ENCODE measurements at places on chromosomes 5 and 9. TPM values are rescaled to one million over a fixed set of nuclear protein-coding genes. Genes with fewer than 3 reads are reported as not detected.

DNA sequence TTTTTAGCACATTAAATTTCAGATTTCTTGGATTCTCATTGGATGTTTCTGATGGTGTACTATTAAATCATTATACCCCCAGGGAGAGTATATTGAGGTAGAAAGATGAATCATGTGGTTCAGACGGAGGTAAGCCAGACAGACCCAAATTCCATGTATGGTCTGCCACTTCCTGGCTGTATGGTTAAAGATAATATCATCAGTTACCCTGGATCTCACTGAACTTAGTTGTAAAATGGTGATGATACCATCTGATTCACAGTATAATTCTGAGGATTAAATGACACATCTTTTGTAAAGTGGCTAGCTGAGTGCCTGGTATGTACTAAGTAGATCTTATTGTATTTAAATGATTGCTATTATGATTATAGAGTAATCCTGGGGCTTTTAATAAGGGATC, 9.3 kb downstream of the SLC27A6 start:
- no peak for DNase-seq

- no peak for DNase-seq
These were observed 350.8 kb downstream of the EFNA5 start for GRCh38 chr5:107319901-107320300.

DNA sequence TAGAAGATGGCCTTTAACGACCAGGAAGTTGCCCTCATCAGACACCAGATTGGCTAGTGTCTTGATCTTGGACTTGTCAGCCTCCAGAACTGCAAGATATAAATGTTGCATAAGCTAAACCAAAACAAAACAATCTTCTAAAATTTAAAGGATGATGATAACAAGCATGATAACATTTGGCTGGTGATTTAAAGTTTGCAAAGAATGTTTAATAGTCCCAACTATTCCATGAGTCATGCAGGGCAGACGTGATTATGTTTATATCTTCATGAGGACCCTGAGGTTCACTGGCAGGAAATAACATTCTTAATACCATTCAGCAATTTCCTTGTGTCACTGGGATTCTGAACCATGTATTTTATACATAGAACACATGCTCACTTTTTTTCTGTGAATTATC, 319.8 kb downstream of the HCN1 start:
- no peak for DNase-seq

- no peak for DNase-seq
These were observed 202.6 kb downstream of the DCP2 start for GRCh38 chr5:113179156-113179555.

- DNase-seq, result no peak
These were observed 11.4 kb downstream of the ZBTB5 start for GRCh38 chr9:37453827-37454226.

DNA sequence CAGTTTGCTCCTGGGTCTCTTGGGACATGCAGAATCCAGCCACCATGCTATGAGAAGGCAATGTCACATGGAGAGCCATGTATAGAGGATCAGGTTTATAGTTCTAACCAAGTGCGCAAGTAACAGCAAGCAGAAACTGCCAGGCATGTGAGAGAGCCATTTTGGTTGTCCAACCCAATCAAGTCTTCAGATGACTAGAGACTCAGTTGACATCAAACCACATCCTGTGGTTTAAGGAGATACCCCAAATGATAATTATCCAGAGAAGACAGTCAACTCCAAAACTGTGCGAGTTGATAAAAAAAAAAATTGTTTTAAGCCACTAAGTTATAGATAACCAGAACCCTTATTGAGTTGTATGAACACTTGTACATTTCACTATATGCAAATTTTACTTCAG, 40.2 kb downstream of the TMEM232 start:
- no peak for DNase-seq

Gene LRRC14B
- not detected for total RNA-seq

- peak; percentile 50 for DNase-seq
These were observed 9.5 kb downstream of the CEMIP2 start for GRCh38 chr9:71758785-71759184.

Gene PHYHD1
- 20.7 TPM for total RNA-seq

DNA sequence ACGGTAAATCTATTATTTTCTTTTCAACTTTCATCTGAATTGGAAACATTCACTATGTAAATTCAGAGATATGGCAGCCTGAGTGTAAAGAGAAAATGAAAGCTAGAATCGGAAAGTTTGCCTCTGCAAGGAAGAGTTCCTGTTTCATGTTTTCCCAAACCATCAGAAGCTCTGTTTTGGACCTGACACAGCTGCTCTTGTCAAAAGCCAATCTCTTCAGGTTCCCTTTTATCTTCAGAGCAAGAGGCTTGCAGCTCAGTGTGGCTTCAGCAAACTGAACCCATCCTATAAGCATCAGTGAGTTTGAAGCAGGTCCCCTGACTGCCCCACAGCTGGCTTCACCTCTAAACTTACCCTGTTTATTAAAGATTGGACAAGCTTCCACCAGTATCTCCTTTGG, 1099.7 kb downstream of the DTWD2 start:
- no peak for DNase-seq

DNA sequence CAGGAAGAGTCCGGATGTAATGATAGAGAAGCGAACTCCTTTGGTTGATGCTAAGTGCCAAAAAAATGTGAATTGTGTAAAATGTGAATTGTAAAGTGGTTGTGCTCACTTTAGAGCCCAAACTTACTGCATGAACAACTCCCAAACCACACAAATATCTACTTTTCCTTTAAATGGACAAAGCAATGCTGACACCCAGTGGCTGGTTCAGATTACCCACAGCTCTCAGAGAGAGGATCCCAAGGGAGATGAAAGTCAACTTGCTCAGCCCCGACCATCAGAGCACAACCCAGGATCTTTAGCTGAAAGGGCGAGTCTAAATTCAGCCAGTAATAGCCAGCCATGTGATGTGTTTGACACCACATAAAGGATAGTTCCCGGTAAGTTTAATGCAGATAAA, 133.7 kb downstream of the NMUR2 start:
- DNase-seq, result peak; percentile 16

- no peak for DNase-seq
These were observed 9.2 kb upstream of the IL12B start for GRCh38 chr5:159339460-159339859.

Gene GALNT12
- 2.2 TPM for total RNA-seq

DNA sequence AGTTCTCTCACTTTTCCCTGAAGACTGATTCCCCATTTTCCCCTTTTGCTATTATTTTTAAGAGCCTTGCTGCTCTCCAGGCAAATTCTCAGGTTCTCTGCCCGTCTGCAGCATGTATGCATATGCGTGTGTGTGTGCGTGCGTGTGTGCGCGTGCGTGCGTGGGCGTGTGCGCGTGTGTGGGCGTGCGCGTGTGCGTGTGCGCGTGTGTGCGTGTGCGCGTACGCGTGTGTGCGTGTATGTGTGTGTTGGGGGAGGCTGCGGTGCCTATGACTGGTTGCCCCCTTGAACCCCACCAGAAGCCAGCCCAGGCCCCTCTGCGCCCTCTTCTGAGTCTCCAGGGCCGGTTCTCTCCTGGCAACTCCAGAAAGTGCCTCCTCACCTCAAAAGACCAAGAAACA, 987 bp upstream of the FOXI1 start:
- no peak for DNase-seq

Gene GRIN1
- total RNA-seq, result 0.49 TPM

GRCh38 chr9:35048511-35048910, 23.9 kb downstream of the VCP start:
- no peak for DNase-seq

DNA sequence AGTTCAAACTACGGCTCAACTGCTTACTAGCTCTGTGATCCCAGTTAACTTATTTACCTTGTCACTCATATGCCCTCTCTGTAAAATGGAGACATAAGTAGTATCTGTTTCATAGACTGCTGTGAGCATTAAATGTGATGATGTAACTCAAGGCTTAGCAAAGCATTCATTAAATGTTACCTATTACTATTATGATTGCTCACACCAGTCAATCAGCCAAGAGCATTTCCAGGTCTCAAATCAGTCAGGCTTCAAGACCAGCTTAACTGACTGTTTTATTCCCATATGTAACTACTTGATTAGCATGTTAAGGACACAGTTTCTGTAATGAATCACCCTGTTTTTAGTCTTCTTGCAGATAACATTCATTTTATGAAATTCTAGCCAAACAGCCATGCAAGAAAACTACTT, 413.3 kb downstream of the MLLT3 start:
- DNase-seq, result no peak

- no peak for DNase-seq
These were observed 3.5 kb downstream of the RXFP3 start for GRCh38 chr5:33939556-33940262.

- DNase-seq, result peak; percentile 75
These were observed 51.0 kb downstream of the FKTN start for GRCh38 chr9:105608721-105609598.

Gene IL17B
- total RNA-seq, result 1.5 TPM

DNA sequence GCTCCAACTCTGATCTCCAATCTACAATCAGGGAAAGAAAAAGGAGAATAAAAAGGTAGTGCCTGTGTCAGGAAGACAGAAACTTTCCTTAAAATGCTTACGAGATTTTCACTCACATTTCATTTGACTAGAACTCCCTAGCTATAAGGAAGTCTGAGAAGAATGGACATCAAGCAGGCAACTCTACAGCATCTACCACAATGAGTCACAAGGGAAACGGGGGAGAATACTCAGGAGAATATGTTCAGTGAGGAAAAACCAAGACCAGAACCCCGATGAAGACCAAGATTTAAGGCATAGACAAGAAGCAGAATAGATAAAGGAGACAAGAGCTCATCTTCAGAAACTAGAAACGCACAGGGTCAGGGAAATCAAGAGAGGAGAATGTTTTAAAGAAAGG, 9.0 kb upstream of the SETD9 start:
- DNase-seq, result no peak
